ENCODE measurements at places on chromosomes 5 and 9. TPM values are rescaled to one million over a fixed set of nuclear protein-coding genes. Genes with fewer than 3 reads are reported as not detected.

Gene CDKN2A
- 0.68 TPM for total RNA-seq

GRCh38 chr5:15752663-15753285 is 252.8 kb downstream of the FBXL7 start:
- DNase-seq = no peak

GRCh38 chr5:157347301-157348048 is 81.6 kb downstream of the CYFIP2 start:
- peak; percentile 52 for DNase-seq

Gene TNFSF15
- 0.43 TPM for total RNA-seq

- no peak for DNase-seq
These were observed 1.1 kb upstream of the SYNPO start for GRCh38 chr5:150639377-150639692.

- DNase-seq = no peak
These were observed 82.7 kb downstream of the HSD17B3 start for GRCh38 chr9:96219026-96219899.

Gene HRH2
- total RNA-seq = 28.8 TPM

All from activated naive CD4-positive, alpha-beta T cell treated with anti-CD3 and anti-CD28 coated beads, Interleukin-2, amount 50 U/mL, for 72 hours (primary cell).